ENCODE measurements at places on chromosomes 1 and 21.

- DNase-seq: peak; percentile 69
These were observed 2.3 kb downstream of the OBSCN start for GRCh38 chr1:228210076-228210651.

- DNase-seq: no peak
These were observed 131.9 kb downstream of the FGGY start for GRCh38 chr1:59428828-59429227.

- no peak for DNase-seq
These were observed 53.3 kb upstream of the QSOX1 start for GRCh38 chr1:180101411-180101810.

DNA sequence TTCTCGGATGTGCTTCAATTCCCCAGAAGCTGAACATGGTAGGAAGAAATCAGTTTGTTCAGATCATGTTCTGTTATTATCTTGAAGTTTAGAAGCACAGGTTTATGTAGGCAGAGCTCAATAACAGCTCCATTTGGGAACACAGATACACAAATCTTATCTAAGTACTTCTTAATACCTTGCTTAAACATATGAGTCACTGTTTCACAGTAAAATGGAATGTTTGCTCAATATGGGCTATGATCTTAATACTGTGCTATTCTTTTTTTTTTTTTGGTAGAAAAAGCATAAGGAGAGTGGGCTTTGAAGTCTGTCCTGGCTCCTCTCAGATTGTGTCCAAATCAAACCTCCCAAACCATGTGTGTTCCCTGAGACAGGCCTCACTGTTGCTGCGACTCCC lies 13.4 kb downstream of the PROK1 start:
- DNase-seq: no peak

GRCh38 chr1:162376691-162377090 lies at the start of gene SPATA46:
TSS of gene SPATA46 (minus strand) at chr1:162376854. CDS start at chr1:162376790, 64 bp downstream.
- DNase-seq: no peak

- no peak for DNase-seq
These were observed 19.2 kb upstream of the VASH2 start for GRCh38 chr1:212930986-212931678.

- DNase-seq: no peak
These were observed 152.2 kb upstream of the LMO4 start for GRCh38 chr1:87176514-87176913.

DNA sequence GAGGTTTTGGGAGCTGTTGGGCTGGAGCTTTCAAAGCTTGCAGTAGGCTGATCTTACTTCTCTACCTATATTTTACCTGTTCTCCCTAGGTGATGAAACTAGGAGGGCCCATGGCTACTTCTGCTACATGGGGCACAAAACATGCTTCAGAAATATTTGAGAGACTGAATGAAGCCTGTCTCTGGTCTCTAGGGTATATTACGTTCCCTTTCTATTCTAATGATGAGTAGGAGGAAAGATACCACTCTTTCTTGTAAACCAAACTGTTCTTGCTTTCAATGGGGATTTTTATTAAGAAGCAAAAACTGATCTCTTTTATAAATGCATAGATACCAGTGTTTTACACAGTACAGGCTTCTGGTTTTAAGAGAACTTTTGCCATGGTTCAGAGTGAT lies 103.1 kb downstream of the GALNT2 start:
- DNase-seq: no peak

DNA sequence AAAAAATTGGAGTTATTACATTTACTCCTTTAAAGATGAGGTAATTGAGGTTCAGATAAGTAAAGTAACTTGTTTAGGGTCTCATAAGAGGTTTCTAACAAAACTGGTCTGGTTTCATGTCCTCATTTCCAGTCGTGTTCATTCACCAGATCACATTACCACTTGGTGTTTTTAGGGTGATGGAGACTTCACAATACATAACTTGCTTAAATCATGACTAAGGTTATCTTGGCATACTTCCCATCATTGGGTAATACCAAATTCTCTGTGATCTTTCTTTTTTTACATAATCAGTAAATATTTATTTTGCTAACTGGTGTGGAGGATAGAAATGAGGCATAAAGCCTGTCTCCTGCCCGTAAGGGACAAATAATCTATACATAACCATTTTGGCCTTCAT lies 31.6 kb upstream of the RPTN start:
- no peak for DNase-seq

DNA sequence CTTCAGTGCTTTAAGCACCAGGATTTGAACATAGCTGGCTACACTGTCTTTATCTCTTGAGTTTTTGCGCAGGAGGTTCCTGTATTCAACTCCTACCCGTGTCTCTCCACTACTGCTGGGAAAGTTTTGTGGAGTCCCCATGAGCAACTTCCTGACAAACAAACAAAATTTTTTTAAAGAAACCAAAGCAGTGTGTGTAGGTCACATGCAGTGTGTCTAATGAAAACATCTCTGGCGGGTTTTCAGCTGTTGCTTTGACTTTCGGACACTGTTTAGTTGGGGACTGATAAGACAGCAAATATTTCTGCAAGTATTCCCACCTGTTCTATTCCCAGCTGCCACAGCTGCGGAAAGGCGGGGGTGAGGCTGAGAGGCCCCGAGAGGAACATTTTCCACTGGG lies 2.0 kb downstream of the PSEN2 start:
- no peak for DNase-seq

GRCh38 chr1:201229771-201230635 lies 39.4 kb downstream of the IGFN1 start:
- DNase-seq: no peak

DNA sequence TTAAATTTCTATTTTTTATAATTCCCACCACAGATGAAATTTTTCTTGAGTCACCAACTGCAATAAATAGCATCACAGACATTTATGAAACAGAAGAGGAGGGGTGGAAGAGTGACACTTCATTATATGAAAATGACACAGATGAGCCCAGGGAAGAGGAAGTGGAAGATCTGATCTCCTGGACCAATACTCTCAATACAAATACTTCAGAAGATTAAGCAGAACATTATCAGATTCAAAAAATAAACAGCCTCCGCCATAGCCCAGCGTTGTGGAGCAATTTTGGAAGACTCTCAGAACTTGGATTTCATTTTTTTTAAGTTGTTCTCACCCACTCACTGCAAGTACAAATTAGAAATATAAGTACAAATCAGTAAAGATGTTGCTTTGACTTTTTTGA lies 63.6 kb downstream of the UBE2U start:
- no peak for DNase-seq

GRCh38 chr1:168098534-168099320 lies 38.0 kb downstream of the GPR161 start:
- DNase-seq: no peak

DNA sequence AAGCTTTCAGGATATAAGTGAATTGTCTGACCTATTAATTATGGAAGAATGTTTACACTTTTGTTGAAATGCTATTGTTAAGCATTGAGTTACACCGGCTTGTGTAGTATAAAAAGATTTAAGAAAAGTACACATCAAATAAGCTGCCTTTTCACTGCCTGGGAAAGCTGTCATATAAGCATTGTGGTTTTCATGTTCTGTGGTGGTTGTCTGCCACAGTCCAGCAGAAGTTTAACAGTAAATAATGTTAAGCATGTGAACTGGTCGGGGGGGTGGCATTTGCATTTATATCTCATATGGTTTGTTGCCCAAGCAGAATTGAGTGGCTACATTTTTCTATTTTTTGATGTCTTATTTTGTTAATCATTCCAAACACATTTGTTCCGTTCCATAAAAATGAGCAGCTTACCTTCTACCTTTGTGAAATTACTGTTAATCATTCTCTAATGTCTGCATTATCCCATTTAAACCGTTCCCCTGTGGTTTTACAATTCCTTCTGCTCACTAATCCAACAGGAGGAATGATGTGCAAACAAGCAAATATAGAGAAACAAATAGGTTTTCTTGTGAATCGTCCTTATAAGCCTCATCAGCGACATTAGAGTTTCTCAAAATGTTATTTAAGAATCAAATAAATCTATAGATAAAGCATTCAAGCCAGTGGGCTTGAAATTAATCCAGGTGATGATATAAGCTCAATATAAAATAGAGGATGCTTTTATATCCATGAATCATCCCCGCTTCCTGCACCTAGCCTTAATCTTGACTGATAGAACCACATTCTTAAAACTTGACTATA lies 160.8 kb upstream of the SAMSN1 start:
- no peak for DNase-seq

DNA sequence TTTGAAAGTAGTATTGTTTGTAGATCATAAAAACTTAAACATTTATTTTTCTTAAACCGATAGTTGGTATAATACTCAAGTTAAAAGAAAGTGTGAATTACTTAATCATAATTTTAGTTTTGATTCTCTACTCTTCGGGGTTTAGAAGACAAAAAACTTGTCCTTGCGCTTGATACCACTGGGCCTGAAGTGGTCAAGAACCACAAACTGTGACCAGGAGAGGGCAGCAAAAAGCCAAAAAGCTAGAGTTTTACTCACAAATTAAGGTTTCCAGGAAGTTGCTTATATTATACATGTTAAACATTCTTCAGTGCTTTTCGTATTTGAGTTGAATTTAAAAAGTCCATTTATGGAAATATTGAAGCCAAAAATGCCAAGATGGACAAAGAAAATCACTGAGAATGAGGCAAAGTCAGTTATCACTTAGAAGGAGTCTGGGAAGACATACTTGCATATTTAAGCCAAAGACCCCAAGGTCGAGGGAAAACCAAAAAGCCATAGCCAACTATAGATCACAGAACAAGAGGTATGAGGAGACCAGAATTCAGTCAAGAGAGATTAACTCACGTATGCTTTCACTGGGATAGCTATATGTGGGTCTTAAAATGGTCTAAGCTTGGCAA lies 34.2 kb downstream of the EFCAB7 start:
- DNase-seq: peak; percentile 23

GRCh38 chr1:167704715-167705114 lies 17.1 kb upstream of the MPZL1 start:
- DNase-seq: no peak

DNA sequence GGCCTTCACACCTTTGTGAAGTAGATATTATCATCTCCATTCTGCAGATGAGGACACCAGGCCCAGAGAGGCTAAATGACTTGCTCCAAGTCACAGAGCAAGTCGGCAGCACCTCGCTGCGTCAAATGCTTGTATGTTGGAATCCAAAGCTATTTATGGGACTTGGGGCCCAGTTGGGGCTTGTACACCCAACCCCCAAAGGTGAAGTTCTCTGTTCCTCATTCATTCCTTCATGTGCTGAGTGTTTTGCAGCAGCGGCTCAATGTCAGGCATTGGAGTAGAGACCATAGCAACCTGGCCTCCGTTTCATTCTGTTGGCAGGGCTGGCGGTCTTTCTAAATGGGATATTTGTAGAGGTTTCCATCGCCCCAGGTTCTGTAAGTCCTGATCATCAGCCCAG lies 113.4 kb upstream of the SLC25A33 start:
- DNase-seq: no peak

DNA sequence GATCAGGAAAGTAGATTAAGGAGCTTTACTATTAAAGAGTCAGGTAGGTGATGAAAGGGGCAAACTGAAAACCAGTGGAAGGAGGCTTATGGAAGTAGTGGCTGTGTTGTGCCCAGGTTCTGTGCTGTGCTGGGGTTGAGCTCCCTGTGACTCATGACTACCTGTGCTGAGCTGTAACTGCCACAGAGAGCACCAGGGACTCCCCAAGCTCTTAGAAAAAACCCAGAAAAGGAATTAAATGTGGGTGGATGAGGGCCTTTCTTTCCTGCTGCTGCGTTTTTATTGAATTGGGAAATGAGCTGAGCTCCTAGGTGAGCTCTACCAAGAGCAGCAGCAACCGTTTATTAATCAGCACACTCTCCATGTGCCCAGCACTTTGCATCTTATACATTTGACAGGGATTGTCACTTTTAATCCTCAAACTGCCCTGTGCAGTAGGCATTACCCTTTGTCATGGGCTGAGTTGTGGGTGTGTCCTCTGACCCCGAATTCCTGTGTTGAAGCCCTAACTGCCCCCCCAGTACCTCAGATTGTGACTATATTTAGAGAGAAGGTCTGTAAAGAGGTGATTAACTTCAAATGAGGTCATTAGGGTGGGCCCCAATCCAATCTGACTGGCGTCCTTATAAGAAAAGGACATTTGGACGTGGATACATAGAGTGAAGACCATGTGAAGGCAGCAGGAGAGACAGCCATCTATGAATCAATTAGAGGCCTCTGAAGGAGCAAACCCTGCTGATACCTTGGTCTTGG lies 65.4 kb downstream of the AK4 start:
- DNase-seq: no peak

- DNase-seq: no peak
These were observed 105.8 kb downstream of the ADARB1 start for GRCh38 chr21:45180246-45180599.

DNA sequence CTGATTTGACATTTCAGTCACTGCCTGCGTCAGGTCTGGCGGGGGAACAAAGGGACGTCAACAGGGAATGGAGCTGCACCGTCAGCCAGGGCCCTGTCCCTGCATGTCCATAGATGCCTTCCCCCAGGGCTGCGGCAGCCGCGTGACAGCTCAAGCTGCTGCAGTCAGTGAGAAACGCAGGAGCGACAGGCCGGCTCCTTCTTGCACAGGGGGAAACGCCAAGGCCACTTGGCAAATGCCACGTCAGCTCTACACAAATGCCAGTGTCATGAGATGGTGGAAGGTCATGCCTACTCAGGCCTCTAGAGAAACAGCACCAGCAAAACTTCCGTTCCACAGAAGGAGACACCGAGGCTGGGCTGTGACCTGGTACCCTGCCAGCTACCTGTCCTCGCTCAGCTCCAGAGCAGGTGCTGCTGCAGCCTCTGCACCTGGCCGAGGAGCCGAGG lies 37.7 kb downstream of the SYF2 start:
- no peak for DNase-seq

GRCh38 chr21:40972151-40972550 lies 125.2 kb upstream of the DSCAM start:
- no peak for DNase-seq

- no peak for DNase-seq
These were observed 1.2 kb upstream of the TAL1 start for GRCh38 chr1:47233186-47233585.

GRCh38 chr1:98055457-98055856 lies 134.6 kb upstream of the DPYD start:
- DNase-seq: no peak

DNA sequence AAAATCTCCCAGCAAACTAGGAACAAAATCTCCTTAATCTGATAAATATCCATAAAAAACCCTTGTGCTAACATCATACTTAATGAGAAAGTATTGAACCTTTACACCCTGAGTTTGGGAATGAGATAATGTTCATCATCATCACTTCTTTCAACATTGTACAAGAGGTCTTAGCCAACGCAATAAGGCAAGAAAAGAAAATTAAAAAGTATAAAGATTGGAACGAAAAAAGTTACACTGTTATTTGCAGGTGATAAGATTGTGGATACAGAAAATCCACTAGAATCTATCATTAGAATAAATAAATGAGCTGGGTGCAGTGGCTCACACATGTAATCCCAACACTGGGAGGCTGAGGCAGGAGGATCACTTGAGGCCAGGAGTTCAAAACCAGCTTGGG lies 76.7 kb downstream of the UBR4 start:
- no peak for DNase-seq

DNA sequence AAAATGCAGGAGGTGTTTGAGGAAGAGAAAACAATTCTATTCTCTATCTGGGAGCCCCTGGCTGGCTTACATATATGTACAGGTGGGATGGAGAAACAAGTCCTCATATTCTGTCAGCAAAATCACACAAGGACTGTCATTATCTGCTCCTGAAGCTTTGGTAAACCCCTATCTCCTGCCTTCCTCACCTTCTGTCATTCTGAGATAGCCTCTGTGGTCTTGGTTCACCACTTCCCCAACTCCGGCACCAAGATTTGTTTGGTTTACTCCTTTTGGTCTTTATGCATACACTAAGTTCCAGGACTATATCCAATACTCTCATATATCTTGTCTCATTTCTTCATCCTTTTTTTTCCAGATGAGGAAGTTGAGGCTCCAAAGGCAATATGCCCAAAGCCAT lies 551.1 kb downstream of the PLPP3 start:
- DNase-seq: no peak

- DNase-seq: no peak
These were observed 114.3 kb upstream of the GRIK3 start for GRCh38 chr1:37148663-37149062.
